ENCODE measurements at places on chromosomes 5 and 9. TPM values are rescaled to one million over a fixed set of nuclear protein-coding genes. Genes with fewer than 3 reads are reported as not detected.

NR5A1 gene
- not detected for total RNA-seq

- no peak for DNase-seq
Observed at GRCh38 chr5:78458843-78459242, 98.4 kb downstream of the SCAMP1 start.

GRCh38 chr5:131289738-131290137 is 25.9 kb downstream of the CDC42SE2 start:
- DNase-seq: no peak

DNA sequence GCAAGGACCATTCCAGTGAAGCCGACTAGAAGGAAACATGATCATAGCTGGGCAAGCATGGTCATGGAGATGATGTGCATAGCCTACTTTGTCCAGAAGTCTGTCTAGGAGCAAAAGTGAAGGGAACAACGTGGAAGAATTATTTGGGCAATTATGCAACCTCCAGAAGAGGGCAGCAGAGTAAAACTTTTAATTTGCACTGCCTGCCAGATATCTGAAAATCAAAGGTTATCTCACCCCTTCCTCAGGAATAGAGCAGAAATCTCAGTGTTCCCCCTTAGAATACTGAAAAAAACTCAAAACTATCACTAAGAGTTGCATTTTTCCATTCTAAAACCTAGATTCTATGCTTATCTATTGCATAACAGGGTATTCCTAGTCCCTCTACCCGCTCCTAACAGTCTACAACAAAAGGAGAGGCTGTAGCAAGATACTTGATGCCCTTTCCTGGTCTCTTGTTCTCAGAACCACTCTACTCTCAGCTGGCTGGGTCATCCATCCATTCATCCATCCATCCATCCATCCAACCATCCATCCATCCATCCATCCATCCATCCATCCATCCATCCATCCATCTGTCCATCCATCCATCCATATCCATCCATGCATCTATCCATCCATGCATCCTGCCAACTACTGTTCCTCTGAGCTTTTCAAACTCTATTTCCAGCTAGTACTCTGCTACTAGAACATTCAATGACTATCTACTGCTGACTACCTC is 8.4 kb upstream of the SETD9 start:
- DNase-seq: no peak

DNA sequence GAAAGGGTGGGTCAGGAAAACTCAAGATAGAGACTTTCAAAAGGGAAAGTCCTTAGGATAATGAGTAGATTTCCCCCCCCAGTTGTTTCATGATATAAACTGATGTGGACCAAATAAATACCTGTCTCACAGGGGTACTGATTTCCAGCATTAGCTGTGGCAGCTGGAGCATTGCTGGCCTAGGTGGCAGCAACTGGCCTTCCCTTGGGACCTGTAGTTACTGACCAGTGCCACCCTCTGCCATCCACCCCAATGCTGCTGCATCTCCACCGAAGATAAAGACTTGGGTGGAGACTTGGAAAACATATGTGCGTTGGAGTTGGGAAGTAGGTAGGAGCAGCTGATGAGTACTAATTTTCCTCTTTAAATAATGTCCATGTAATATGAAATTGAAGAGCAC is 71.8 kb downstream of the SYK start:
- no peak for DNase-seq

DNA sequence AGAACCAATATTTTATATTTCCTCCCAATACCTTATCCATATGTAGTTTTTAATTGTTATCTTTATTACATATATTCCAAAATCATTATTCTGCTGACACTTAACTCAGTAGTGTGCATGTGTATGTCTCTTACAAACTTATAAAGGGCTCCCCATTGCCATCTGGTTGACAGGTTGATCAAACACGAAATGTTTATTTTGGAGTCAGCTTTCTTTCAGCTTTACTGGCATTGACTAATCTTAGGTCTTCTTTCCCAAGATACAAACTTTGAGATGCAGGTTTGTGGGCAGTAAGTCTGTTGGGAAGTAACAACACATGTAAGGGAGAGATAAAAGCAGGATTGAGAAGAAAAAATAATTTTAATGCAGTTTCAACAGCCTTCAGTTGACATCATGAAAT is 716.0 kb upstream of the CHD1 start:
- no peak for DNase-seq

COL5A1 gene
- 21.6 TPM for total RNA-seq

DNA sequence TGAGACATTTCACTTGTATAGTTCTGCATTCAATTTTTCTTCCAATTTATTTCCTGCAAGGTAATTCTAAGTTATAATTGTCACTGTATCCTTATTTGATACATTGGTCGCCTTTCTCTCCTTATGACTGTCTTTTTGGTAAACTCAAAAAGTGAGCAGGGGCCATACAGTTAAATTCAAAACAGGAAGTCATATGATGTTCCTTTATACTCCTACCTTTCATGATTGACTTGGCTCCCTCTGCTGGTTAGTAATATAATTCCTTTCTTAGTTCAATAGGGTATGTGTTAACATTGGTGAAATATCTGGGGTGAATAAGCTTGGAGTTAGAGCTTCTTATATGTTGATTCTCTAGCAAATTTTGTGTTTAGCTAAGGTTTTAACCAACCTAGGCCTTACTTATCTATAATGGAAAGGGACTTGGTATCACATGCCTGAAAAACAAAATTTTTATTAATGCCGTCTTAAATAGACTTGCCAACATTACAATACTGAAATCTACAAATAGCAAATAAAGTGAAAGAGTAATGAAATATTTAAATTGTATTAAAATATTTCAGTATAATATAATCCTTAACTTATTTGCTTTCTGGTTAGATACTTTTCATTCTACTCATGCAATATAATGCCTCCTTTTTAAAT is 6.0 kb upstream of the NIPBL start:
- DNase-seq: no peak

- DNase-seq: no peak
Observed at GRCh38 chr5:150642567-150642927, 2.1 kb downstream of the SYNPO start.

GRCh38 chr5:87300176-87300575 is 32.5 kb downstream of the RASA1 start:
- DNase-seq: no peak

- no peak for DNase-seq
Observed at GRCh38 chr9:118686959-118687358, 682.3 kb downstream of the BRINP1 start.

SNX2 gene
- total RNA-seq: 28.8 TPM
